Kidney tubule cell (primary cell): ENCODE measurements at places on chromosomes 1 and 21.

DNA sequence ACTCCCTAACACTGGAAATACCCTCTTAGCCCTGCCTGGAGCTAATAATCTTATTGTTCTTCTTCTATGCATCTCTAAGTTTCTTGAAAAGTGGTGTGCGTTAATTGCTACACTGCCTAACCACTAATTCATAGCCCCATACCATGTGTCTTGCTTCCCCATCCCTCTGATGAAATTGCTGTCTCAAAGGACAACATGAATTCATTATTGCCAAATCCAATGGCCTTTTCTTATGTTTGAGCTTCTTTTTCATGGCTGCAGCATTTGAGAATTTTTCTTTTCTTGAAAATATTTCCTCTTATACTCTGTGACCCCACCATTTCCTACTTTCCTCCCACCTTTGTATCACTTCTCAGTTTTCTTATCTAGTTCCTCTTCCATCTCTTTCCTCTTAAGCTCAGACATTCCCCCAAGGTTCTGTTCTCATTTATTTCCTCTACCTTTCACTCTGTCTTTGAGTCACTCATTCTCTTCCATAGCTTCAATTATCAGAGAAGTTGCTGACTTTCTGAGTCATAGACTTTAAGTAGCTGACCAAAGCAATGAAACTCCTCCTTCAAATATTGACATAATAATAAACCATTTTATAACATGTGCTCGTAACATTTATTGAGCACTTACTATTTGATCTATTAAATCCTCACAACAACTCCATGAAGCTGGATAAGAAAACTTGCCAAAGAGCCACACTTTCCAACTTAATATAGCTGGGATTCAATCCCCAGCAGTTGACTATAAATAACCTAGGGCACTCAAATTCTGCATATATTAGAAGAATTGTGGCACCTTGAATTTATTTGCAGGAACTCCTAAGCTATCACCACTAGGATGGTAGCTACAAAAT lies 35.5 kb upstream of the ATP6V1G3 start:
- peak; percentile 20 for DNase-seq

DNA sequence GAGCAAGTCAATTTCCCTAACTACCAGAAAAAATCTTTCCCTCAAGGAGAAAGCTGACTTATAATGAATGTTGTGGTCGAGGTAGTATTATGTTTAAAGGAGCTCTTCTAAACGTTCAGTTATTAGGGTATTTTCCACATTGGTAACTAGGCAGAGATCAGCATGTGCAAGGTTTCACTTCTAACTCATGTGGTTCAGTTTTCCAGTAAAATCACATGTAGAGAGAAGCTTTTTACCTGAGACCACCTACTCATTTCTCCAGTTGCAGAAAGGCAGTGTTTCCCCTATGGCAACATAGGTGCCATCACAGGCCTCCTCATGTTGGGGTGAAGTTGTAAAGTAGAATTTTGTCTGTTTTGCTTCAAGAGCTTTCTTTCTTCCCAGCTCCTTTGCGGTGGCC lies 23.7 kb downstream of the IL23R start:
- no peak for DNase-seq

DNA sequence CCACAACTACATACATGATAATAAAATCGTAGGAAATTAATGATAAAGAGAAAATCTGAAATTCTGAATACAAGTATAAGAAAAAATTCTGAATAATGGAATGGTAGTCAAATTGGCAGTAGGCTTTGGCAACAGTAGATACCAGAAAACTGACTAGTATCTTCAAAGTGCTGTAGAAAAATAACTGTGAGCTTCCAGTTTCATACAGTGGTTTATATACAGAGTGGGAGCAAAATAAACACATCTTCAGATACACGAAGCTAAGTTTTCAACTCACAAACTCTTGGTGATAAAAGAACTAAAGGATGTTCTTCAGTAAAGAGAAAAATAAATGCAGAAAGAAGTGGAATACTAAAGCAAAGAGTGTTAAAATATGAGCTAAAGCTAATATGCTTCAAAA lies 173.4 kb downstream of the PPP1R12B start:
- no peak for DNase-seq

DNA sequence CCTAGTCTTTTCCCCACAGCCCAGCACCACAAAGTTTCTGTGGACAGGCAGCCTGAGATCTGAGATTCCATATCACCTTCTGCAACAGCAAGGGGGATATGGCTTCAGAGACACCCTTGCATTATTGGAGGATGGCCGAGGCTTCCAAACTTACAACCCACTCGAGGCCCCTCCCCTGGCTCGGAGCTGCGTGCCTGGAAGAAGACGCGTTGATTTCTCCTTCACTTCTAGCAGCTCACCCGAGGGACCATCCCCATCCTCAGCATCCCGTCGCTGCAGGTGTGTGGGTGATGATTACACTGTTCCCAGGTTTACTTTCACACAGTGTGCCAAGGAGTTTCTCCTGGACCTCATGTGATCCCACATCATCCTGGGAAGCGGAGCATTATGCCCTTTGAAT lies 277.9 kb downstream of the MATN1 start:
- DNase-seq, result no peak

DNA sequence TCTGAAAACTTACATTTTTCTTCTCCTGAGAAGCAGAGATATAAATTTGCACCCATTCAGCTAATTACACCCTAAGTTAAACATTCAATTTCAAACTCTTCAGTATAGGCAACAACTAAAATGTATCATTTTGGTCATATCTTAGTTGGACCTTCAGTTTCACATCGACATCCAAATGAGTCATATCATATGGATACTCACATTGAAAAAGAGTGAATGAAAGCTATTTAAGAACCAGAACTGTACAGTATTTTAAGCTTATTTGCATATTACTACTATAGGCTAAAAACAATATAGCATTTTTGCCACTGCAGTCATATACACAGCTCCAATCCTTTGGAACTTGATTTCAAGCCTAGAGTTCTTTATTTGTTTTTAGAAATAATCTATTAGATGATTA lies 33.6 kb downstream of the USP25 start:
- DNase-seq, result no peak

DNA sequence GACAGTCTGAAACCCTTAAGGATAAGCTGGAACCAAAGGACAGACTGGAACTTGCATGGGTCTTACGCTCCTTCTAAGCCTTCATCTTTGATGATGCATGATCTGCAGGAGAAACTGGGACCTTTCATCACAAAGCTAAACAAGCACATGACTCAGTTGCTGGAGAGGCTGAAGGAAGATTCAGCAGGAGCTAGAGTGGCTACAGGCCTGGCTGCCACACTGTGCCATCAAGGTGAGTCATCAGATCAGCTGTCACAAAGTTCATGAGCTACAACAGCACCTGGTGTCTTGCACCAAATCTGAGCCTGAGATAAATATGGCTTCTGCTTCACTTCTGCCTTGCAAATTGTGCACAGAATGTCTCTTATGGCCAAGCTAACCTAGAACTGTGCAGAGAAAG lies 95.5 kb upstream of the MARK1 start:
- peak; percentile 61 for DNase-seq
